Muscle of arm (tissue), 14 donors: ENCODE measurements at places on chromosomes 2 and 18. TPM values are rescaled to one million over a fixed set of nuclear protein-coding genes. Genes with fewer than 3 reads are reported as not detected.

The PROKR1 gene
- 1.4 TPM for polyA plus RNA-seq

DNA sequence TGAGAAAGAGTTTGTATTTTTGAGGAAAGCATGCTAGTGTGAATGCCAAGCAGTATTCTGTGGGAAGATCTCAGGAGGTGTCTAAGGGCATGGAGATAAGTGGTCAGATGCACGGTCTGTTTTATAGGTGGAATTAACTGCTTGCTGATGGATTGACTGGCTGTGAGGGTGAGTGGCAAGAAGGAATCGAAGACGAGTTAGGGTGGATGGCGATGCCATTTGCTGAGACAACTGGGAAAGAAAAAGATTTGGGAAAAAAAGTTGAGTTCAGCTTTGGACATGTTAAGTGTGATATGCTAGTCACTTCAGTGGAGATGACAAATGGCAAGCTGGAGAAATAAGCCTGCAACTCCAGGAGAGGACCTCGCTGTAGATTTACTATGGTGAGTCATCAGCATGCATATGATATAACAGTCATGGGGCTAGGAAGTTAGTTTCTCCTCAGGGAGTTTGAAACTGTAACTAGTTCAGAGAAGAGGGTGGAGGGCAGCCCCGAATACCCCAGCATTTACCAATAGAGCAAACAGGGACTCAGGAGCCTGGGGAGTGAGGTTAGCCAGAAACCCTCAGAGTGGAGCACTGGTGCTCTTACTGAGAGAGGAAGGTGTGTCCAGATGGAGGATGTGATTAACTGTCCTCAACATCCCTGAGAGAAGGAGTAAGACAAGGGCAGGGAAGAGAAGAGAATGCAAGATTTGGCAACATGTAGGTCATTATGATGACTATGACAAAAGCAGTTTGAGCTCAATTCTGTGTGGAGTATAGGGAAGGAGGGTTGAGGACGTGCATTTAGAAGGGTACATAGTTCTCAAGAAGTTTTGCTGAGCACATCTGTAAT, 2.0 kb upstream of the HK2 start:
- no peak for DNase-seq

The STAMBP gene
- 52.3 TPM for polyA plus RNA-seq

GRCh38 chr2:100281521-100282438, 40.5 kb downstream of the LONRF2 start:
- no peak for DNase-seq

- no peak for DNase-seq
Measured at GRCh38 chr2:3747032-3747654, 43.8 kb downstream of the DCDC2C start.

DNA sequence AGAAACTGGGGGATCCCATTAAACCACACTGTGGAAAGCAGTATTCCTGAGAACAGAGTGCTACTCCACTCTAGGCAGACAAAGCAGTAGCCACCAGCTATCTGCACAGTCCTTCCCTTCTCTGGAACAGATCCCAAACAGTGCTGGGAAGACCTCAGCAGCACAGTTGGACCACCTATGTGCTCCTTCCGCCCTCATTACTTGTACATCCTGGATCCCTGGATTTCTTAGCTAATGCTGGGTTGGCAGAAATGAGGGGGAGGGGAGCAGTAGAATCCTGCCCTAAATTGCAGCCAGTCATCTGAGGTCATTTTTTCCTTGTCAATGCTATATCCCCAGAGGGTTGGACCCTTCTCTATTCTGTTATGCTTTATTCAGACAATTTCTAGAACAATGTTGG, 13.8 kb upstream of the MALT1 start:
- DNase-seq: no peak

The WIPF1 gene
- polyA plus RNA-seq: 60.2 TPM

DNA sequence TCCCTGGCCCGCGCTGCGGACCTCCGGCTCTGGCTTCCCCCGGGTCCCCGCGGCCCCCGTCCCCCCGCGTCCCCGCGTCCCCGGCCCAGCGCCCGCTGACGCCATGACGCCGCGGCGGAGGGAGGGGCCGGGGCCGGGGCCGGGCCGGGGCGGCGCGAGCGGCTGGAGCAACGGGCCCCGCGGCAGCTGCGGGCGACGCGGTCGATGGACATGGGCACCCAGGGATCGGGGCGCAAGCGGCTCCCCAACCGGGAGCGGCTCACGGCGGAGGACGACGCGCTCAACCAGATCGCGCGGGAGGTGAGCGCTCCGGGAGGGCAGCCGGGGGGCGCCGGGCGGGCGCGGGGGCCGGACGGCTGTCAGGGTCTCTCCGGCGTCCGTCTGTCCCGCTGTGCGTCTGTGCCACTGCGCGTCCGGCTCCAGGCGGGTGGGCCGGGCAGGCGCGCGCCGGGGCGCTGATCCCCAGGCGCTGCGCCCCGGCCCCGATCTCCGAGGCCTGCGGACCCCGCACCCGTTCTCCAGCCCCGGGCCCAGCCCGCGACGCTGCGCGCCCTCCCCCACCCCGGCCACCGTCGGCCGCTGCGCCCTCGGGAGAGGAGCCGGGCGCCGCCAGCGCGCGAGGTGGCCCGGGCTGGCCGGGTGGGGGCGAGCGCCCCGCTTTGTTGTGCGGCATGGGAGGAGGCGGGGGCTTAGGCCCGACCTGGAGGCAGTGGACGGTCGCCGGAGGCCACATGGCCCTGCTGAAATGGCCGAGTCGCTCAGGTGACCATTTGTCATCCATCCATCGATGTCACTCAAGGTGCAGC, at the start of gene LRRFIP1:
Gene LRRFIP1 (plus strand): TSS at position 147 of the 806 bp plus-strand sequence. CDS start 58 bp downstream, at position 205.
- no peak for DNase-seq

- DNase-seq: no peak
Measured at GRCh38 chr2:120629241-120629895, 106.3 kb upstream of the GLI2 start.

GRCh38 chr2:54469484-54470053, 13.4 kb downstream of the SPTBN1 start:
- DNase-seq: no peak

- no peak for DNase-seq
Measured at GRCh38 chr18:62523255-62523588, 397 bp downstream of the ZCCHC2 start.

DNA sequence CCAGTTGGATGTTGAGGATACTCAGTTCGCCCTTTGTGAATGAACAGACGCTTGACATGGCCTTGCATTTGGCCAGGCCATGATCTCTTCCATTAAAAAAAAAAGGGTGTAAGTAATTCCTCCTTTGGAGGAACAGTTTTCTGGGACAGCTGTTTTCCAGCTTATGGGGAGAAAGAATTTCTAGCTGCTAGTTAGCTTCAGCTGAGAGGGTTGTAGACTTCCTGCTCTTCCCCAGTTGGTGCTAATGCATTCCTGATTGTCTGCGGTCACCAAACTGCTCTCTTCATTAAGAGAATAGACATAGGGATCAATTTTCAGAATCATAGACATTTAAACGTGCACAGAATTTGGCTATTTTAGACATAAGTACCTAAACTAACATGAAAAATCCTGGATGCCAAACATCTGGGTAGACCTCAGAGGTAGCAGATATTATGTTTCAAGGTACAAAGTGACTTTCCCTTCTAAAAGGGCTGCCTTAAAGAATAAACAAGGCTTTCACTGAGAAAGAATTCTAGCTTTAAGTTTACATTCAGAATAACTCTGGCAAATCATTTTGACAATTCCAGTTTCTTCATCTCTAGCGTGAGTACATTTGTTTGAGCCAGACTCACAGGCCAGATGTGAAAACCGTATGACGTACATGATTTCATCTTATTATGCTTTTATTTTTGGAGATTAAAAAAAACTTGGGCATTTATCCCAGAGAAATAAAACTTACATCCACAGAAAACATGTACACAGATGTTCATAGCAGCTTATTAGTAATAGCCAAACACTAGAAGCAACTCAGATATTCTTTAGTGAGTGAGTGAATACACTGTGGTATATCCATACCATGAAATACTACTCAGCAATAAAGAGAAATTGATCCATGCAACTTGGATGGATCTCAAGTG, 71.2 kb downstream of the MAIP1 start:
- DNase-seq: peak; percentile 83

DNA sequence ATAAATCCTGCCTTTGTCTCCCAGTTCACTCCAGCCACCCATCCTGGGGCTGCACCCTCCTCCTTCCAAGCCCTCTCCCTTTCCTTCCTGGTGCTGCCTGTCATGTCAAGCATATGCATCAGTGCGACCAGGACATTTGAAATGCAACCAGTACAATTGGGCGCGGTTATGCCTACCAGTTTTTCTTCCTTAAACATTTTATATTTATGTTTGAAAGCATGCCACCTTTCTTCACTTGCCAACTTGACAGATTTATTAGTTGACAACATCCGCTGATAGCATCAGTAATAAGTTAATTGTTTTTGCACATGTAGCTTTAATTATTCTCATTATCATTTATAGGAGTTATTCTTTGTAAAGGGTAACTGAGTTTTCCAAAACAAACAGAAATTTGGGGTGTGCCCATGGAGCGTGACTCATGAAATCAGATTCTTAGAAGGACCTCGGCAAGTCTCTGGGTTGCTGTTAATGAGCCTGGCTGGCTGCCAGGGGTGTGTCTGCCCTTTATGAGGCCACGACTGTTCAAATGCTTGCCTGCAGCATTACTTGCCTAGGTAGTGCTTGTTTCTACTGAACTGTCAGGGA, 32.8 kb upstream of the IL1B start:
- DNase-seq: peak; percentile 6

DNA sequence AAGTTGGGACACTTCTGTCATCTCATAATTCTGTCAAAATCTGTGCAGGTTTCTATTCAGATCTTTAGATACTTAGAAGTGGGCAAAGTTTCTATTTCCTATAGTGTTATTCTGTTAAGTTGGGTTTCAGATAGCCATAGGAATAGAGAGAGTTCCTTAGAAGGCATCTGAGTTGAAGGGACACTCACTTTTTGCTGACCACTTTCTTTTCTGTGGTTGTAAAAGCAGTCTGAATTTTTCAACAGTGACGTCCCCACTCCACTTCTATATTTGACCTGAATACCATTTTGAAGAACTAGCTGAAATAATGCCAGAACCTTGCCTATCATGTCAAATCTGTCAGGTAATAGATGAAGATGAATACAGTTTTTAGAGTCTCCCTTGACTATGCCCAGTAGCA, 267.3 kb downstream of the SPAG16 start:
- no peak for DNase-seq

GRCh38 chr2:242020196-242021004, 150.9 kb downstream of the RTP5 start:
- DNase-seq: peak; percentile 7
